ENCODE measurements at places on chromosomes 5 and 9.

- DNase-seq = no peak
These were observed 6.4 kb downstream of the NDUFS6 start for GRCh38 chr5:1807451-1808185.

- no peak for DNase-seq
These were observed 28.6 kb downstream of the CEP72 start for GRCh38 chr5:640461-641330.

DNA sequence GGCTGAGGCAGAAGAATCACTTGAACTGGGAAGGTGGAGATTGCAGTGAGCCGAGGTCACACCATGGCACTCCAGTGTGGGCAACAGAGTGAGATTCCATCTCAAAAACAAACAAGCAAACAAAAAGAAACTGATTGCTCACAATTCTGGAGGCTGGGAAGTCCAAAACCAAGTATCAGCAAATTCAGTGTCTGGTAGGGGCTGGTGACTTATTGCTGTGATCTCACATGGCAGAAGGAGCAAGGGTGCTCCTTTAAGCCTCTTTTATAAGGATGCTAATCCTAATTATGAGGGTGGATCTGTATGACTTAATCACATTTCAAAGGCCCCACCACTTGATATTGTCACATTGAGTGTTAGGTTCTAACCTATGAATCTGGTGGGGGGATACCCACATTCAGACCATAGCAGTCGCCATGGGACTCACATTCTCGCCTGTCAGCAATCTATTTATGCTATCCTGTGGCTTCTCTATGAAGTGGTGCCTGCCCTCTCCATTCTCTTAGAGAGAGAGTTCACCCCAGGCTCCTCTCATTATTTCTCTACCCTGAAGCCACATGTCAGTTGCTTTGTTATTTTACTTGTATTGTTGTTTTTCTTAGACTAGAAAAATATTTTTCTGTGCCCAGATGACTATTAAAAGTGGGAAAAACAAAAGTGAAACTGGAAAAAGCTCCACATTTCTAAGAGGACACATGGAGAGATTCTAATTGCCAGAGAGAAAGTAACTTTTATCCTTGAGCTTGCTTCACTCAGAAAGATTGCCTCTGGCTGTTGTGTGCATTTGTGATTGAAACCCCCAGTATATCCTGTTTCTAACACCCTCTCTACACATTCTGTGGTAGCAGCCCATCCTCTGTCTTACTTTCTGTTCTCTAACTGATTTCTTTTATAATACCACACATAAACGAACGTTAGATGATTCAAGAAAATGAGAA, 18.8 kb upstream of the PRLR start:
- no peak for DNase-seq

- no peak for DNase-seq
These were observed 1983.0 kb upstream of the C9orf72 start for GRCh38 chr9:29556317-29556716.

GRCh38 chr5:2801577-2802525, 50.4 kb upstream of the IRX2 start:
- DNase-seq = no peak

GRCh38 chr5:67730917-67731474, 484.6 kb upstream of the PIK3R1 start:
- no peak for DNase-seq

- no peak for DNase-seq
These were observed 37.3 kb upstream of the CTNND2 start for GRCh38 chr5:11941566-11941965.

DNA sequence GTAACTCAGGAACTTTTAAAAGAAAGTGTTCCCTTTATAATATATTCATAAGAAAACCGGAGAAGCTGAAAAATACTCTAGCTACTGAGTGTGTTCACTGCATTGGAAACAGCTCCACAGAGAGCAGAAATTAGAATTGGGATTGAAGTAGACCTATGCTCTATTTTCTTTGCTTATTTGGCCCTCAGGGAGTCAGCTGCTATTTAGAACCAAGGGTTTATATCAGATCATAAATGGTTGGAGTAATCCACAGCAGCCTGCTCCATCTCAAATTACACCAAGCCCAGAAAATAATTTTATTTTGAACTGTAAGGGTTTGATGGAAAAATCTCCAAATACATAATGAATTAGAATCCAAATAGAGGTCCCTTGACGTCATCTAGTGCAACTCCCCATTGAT, 202.6 kb downstream of the ADAMTSL1 start:
- no peak for DNase-seq

DNA sequence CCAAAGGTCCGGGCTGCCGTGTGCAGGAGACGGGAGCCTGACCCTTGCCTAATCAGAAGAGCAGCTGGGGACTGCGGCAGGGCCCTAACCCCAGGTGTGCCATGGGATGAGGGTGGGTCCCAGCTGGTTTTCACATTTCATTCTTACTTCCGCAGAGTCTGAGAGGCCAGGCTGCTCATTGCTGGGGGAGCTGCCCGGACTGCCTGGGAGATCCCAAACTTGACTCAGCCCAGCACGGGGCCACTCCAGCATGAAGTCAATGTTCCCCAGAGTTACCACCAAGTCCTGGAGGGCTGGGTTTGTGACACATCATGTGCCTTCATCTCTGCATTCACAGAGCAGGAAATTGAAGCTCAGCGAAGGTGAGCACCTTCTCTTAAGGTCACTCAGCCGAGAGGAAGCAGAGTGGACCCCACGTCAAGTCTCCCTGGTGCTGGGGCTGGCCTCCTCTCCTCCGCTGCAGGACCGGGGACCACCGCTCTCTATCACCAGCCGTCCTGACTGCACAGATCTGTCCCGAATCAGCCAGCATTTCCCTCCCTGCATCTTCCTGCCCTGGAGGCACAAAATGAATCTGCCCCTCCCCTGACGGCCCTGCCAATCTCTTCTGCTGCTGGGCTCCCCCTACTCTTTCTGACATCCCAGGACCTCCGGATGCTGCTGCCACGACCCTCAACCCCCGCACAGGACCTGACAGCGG, 54.6 kb upstream of the PHYKPL start:
- no peak for DNase-seq

DNA sequence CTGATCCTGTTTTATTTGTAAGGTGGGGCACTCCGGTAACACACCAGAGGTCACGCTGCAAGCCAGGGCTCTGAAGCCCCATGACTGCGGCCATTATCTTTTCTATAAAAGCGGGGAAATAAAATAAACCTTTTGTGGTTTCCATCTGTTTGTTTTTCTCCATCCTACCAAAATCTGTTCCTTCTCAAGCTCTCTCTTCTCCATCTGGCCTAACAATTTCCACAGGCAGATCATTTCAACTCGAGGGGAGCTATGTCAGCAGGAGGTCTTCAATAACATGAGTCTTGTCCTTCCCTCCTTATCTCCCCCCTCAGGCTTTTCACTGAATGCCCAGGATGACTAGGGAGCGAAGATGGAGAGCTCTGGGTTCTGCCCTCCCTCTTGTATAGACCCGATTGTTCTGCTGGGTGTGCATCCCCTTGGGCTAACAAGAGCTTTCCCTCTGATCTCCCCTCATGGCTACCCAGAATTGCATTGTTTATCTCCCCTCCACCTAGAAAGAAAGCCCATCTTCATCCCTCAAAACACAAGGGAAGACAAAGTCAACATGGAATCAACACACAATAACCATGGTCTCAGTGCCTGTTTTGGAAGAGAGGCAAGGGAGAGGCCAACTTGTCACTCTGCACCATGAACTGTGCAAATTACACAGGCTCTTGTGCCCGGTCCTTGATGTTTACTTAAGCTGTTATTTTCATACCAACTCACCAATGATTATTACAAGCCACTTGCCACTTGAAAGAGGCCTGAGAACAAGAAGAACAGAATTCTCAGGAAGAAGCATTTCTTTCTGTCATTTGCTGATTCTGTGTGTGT, 187.8 kb downstream of the FANCC start:
- DNase-seq = no peak

DNA sequence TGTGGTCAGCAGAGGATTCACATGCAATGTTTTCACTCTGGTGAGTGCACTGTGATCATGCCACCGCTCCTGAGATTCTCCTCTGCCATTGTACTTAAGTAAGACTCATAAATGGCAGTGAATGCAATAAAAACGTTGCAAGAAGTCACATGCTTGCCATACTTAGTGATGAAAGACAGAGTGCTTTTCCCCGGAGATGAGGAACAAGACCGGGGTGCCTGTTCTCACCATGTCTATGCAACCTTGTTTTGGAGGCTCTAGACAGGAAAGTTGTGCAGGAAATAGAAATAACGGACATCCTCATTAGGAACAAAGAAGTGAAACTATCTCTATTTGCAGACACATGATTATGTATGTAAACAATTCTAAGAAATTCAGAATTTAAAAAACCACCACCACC, 84.7 kb upstream of the IRX2 start:
- no peak for DNase-seq

DNA sequence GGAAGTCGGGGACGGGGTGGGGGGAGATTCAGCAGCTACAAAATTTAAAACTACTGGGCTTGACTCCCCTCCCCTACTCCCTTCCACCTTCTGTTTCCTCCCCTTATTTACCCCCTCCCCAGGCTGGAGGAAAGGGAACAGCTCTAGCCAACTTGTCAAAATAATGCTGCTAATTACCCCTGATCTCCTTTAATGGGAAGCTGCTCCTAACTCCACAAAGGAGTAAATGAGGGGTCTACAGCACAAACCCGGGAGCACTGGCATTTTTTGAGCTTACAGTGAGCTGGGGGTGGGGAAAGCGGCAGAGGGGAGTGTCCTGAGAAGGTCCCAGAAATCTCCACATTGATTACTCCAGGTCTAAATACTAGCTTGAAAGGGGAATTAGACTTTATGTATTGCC, 3.1 kb downstream of the PTCH1 start:
- no peak for DNase-seq

- no peak for DNase-seq
These were observed 94.8 kb downstream of the NR3C1 start for GRCh38 chr5:143308731-143309130.

- no peak for DNase-seq
These were observed 43.3 kb upstream of the NCS1 start for GRCh38 chr9:130128733-130129431.

DNA sequence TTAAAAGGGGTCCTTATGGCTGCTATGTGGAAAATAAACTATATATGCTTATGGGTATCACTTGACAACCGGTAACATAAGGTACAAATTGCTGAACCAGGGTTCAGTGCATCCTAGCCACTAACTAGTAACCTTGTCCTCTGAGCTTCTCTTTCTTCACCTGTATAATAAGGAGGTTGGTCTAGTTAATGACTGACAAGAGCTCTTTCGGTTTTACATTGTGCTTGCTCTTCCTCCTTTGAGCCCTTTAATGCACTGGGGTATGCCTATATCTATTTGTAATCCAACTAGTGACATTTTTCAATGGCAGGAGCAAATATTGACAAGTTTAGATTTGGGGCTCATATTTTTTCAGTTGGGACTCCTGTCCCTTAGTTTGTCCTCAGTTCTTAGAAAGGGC, 66.1 kb downstream of the NPR3 start:
- no peak for DNase-seq

DNA sequence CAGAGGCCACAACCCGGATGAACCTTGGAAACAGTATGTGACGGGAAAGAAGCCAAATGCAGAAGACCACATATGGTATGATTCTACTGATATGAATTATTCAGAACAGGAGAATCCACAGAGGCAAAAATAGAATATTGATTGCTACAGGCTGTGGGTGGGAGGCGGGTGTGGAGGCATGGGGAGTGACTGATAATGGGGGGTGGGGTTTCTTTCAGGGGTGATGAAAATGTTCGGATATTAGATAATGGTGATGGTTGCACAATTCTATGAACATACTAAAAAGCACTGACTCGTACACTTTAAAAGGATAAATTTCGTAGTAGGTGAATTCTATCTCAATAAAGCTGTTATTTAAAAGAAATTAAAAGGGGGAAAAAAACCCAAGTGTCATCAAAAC, 10.7 kb downstream of the IL4 start:
- no peak for DNase-seq

DNA sequence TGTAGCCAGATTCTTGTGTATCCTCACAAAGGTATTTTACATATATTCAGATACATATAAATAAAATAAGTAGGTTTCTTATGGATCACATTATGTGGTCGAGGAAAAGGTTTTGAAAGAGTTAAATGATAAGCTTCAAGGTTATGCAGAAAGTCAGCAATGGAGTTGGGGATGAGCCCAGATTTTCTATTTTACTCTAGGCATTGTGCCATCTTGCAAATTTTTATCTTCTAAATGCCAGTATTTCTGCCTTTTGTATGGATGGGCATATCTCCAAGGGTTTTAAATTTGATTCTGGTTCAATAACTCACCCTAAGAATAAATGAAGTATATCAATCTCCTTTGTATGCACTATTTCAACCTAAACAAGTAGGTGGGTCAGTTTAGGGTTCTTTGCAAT, 410.7 kb downstream of the DMRTA1 start:
- no peak for DNase-seq

- no peak for DNase-seq
These were observed 182.5 kb downstream of the MED10 start for GRCh38 chr5:6195711-6196358.

GRCh38 chr5:111422747-111423720, 89.3 kb downstream of the STARD4 start:
- DNase-seq = no peak

DNA sequence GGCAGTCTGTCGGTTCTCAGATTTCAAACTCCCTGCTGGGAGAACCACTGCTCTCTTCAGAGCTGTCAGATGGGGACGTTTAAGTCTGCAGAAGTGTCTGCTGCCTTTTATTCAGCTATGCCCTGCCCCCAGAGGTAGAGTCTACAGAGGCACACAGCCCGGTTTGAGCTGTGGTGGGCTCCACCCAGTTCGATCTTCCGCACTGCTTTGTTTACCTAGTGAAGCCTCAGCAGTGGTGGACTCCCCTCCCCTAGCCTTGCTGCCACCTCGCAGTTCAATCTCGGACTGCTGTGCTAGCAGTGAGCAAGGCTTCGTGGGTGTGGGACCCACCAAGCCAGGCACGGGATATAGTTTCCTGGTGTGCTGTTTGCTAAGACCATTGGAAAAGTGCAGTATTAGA, 8.0 kb downstream of the SLC27A6 start:
- DNase-seq = no peak

DNA sequence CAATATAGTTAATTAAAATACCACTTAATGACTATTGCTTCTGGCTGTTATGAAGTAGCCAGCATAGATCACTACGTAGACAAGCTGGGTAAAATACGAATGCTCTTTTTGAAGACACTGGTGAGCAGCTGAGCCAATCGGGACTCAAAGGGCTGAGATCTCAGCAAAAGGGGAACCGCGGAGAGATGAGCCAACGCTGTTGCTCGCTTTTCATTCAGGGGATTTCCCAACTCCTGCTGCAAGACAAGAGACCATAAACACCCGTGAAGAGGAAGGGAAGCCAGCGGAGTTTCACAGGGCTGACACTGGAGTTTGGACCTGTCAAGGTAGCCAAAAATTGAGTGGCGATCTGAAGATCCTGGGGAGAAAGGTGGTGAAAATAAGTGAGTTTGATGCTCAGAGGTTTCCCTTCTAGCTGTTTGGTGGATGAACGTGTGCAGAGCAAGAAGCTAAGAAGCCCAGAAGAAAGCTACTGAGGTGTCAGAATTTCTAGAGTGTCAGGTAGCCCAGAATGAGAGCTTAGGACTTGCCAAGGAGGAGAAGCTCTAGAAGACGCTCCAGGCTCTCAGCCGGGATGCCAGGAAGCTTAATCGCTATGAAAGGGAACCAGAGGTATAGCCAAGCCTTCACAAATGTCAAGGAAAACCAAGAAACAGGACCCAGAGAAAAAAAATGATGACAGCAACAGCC, 79.6 kb upstream of the RNU6ATAC start:
- peak; percentile 18 for DNase-seq

GRCh38 chr5:1020452-1020961, 11.9 kb downstream of the NKD2 start:
- DNase-seq = no peak

Measured in stimulated activated CD4-positive, alpha-beta T cell treated with anti-CD3 and anti-CD28 coated beads, Interleukin-1b, Interleukin-23, amount 100 ng/mL, for 24 hours (primary cell).